Amygdala (tissue), 56 donors: ENCODE measurements at places on chromosomes 12 and 14.

- DNase-seq: no peak
Observed at GRCh38 chr14:33810308-33810707, 140.6 kb downstream of the EGLN3 start.

GRCh38 chr14:103198131-103199105 is 75.2 kb downstream of the TNFAIP2 start:
- DNase-seq: no peak

DNA sequence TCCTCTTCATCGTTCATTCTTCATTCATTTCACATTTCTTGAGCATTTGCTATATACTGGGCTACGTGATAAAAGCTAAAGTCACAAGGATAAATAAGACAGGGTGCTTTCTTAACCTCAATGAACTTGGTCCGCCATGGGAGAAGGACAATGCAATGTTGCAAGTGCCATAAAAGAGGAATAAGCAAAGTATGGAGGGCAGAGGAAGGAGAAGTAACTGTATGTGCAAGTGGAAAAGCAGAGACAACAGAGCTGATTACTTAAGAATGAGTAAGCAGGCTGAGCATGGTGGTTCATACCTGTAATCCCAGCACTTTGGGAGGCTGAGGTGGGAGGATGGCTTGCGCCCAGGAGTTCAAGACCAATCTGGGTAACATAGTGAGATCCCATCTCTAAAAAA is 14.4 kb downstream of the AREL1 start:
- no peak for DNase-seq

- no peak for DNase-seq
Observed at GRCh38 chr12:60165781-60166180, 570.0 kb downstream of the SLC16A7 start.

DNA sequence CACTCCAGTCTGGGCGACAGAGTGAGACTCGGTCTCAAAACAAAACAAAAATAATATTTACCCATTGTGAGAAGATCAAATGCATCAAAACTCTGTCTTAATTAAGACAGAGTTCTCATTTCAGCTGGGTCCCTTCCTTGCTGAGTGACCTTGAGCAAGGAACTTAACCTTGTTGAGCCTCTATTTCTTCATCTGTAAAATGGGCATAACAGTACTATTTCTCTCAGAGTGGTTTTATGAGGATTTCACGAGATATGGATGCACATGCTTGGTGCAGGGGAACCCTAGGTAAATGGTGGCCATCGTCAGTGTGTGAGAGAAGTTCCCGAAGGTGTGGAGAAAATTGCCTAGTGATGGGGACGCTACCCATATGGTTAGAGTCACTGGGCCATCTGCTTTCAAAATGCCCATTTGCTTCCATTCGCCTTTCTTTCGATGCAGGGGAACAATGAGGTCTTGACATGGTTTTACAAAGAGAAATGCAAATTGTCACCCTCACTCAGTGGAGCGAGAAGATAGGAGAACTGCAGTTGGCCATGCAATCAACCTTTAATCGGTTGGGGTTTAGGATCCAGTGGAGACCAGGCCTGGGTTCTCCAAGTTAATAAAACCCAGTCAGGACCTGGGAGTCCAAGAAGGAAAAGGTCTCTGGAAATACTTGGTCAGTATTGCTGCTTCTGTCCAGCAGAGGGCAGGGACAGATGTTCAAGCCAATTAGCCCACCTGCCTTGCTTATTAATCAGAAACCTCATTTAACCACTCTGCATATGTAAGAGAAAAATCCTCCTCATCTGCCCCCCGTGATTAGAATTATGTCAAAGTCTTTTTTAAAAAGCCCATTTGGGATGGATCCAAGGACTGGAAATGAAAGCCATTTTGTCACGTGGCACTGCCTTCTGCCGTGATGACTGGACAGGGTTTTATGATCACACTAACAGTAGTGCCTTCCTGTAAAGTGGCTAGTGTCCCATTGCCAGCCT is 37.2 kb downstream of the CFAP251 start:
- no peak for DNase-seq

DNA sequence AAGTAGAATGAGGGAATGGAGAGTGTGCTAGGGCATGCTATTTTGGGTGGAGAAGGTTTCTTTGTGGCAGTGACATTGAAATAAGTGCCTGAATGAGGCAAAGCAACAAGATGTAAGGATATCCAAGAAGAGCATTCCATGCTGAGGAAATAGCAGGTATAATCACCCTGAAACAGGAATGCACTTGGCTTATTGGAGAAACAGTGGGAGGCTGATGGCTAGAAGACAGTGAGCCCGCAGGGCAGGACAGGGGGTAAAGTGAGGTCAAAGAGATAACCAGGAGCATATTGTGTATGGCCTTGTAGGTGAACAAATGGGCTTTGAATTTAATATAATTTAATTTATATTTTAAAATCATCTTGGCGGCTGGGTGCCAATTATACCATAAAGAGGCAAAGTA is 877.0 kb downstream of the DIO2 start:
- DNase-seq: no peak

DNA sequence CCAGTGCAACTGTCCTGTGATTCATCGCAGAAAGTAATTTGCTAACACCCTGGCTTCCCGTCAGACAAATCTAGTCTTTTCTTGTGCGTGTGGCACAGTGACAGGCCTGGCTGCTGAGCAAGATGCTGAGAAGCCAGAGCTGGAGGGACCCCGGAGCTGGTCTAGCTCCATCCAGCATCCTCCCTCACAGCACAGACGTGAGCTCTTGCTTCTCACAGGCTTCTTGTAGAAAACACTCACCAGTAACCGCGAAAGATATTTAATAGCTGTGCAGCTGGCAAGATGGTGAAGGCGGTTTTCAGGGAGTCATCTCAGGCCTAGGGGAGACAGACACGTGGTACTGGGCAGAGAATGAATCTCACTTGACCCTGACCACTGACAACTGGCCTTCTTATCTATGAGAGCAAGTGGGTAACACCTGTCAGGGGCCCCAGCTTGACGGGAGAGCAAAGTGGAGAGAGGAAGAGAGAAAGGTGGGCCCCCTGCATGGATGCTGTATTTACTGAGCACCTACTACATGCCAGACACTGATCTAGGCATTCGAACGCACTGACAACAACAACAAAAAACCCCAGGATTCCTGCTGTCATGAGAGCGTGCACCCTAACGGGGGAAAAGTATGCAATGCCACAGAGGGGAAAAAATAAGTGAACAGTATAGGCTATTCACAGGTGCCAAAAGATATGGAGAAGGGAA is 63.3 kb downstream of the CCDC88C start:
- no peak for DNase-seq

DNA sequence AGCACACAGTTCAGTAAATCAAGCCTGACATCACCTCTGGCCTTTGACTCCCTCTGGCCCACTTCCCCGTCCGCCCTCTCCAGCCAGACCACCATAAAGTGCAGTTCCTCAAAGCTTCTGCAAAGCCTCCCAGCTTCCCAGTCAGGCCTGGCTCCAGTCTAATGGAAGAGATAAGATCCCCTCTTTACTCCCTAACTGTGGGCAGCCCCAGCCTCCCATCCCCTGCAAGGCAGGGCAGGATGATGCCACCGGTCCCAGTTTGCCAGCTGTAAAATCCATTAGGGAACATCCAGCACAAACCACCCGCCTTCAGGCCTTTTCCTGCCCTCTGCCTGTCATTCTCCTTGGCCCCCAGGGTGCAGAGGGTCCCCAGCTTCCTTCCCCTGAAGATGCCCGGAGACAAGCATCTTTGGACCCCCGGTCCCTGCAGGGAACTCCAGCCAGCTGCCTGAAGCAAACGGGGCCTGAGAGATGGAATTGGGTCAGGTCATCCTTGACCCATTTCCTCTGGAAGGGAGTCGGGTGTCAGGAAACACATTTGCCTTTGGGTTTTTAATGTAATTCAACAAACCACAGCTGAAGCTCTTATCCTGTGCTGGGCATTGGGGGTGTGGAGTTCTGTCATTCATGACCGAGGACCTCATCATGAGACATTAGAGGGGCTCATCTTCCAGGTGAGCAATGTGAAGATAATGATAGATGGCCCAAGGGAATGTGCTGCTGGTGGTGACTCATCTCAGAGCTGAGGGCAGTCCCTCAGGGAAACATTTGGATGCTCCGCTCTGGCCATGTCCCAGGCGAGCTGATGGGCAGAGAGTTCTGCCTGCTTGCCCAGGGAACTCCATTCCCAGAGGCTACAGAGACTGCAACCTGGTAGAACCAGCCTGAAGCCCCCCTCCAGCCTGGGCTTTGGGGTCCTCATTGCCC is 93.8 kb upstream of the CLMN start:
- DNase-seq: no peak

GRCh38 chr12:98371419-98371818 is 144.0 kb upstream of the TMPO start:
- DNase-seq: no peak

GRCh38 chr14:89757313-89757939 is 197.1 kb downstream of the EFCAB11 start:
- no peak for DNase-seq

DNA sequence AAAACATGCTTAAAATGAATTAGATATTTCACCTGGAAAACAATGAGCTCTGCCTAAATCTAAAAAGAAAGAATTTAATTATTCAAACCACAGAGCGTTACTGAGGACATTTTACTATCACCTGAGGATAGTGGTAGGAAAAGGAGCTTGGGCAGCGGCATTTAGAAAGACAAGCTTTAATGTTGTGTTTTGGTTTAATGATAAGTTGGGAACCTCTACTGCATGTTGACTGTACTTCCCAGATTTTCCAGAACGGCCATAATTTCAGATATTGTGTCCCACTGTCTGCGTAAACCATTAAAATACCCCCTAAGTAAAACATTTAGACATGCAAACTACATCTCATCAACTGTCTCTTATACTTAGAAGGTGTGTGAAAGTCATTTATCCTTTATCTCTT is 55.4 kb downstream of the CPM start:
- no peak for DNase-seq

DNA sequence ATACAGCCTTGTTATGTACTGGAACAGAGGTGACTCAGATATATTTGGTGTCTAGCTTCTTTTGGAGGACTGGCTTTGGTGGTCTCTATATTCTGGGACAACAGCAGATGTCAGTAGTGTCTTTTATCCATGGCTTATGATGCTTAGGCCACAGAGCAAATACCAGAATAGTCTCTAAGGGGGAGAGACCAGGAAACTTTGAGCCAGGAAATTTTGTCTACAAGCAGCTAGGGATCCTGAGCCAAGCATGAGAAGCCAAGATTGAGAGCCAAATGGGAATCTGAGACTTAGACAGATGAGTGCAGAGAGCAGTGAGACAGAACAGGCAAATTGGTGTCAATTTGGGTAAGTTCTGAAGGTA is 28.4 kb upstream of the PTPRR start:
- DNase-seq: no peak

- DNase-seq: no peak
Observed at GRCh38 chr14:65041434-65041915, 54.8 kb downstream of the FNTB start.

- DNase-seq: no peak
Observed at GRCh38 chr14:80087411-80087810, 123.9 kb downstream of the DIO2 start.

GRCh38 chr14:84225268-84225667 is 1304.7 kb upstream of the FLRT2 start:
- no peak for DNase-seq
